ENCODE measurements at places on chromosomes 16 and 17. TPM values are rescaled to one million over a fixed set of nuclear protein-coding genes. Genes with fewer than 3 reads are reported as not detected.

FBXW10 gene
- 0.25 TPM for total RNA-seq

MFAP4 gene
- 205 TPM for total RNA-seq

USP43 gene
- total RNA-seq = 5.6 TPM

KRTAP1-5 gene
- not detected for total RNA-seq

KCNAB3 gene
- total RNA-seq = 2.7 TPM

CORO6 gene
- 23.6 TPM for total RNA-seq

ABCC1 gene
- 47.9 TPM for total RNA-seq

NPIPA5 gene
- 5.9 TPM for total RNA-seq

CHST4 gene
- not detected for total RNA-seq

FAAP100 gene
- 21.4 TPM for total RNA-seq

ZSCAN10 gene
- total RNA-seq = not detected

DNA sequence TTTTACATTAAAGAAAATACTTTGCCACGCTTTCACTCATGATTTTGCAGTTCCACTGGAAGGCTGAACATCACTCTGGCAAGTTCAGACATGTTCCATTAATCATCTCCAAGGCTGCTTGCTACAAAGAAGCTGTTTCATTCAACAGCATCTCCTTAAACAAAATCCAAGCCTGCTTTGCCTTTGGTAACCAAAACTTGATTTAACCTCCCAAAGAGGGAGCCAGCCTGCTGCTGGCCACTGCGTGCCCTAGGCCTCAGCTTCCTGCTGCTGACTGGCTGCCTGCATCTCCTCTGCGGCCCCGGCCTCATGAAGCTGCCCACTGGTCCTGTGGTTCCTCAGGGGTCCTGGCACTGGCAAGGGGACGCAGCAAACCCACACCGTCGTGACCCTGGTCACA, 31.8 kb downstream of the ANKRD11 start:
- no peak for DNase-seq
- no peak overlapping the region for H3K27ac ChIP-seq
- H3K36me3 ChIP-seq = no peaks in the 10 kb centered on the region
- peaks cover 72% of the 10 kb centered on the region for H3K4me1 ChIP-seq

DNA sequence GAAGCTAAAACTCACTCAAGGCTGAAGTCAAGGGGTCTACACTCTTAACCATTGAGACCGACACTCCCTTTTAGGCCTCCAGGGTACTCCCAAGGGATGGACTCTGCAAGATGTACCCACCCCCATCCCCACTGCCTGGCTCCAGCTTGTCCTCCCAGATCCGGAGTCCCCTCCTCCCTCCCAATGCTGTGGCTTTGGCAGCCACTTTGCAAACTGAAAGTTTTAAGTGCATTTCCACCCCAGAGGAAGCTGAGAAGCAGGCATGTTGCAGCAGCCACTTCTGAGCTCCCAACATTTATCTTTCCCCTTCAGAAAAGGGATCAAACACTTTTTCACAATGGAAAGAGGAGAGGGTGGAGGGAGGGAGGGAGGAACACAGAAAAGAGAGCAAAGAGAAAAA, 115.2 kb downstream of the COPRS start:
- no peak for DNase-seq
- peak overlapping the region; percentile 37 for H3K27ac ChIP-seq
- no peaks in the 10 kb centered on the region for H3K36me3 ChIP-seq

DNA sequence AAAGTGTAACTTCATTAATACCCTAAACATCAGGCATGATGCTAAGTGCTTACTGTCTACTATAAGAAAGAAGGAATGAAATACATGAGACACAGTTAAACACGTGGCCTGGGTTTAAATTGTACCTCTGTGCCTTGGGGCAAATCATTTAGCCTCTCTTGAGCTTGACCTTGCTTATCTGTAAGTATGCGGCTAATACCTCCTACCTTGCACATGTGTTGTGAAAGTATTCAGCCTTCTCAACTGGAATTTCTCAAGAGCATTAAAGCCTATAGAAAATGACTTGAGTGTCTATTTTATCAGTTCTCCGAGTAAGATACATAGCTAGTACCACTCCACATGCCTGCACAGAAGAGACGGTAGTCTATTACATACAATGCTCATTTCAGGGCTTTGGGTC, 10.8 kb downstream of the HEATR6 start:
- H3K27ac ChIP-seq = no peak overlapping the region
- DNase-seq = no peak

DNA sequence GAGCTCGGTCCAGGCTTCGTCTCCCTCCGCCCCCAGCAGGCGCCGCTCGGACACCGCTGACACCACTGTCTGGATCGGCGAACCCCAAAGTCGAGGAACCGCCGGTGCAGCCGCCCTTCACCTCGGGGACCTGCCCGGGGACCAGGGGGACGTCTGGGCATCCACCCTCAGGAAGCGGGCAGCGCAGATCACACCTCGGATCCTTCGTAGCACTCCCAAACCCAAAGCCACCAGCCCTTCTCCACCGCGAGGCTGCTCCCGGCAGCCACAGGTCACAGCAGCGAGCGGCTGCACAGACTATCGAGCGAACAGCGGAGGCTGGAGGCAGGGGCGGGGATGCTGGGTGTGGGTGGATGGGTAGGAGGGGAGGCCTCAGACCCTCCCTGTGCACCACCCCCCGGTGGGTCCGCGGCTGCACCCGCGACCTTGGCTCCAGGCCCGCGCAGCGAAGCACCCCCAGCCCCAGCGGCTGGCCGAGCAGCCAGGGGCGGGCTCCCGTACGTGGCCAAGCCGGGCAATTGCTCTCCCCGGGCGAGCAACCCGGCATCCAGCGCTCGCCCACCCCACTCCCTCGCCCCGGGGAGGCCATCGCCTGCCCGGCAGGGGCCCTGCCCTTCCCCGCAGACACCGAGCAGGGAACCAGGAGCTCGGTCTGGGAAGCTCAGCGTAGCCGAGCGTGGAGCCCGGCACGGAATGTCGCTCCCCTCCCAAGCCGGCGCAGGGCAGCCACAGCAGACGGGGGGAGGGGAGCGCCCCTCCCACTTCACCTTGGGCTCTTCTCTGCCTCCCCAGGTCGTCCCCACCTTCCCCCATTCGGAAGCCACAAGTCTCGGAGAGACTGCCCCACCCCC, 1.0 kb downstream of the SDK2 start:
- peaks cover 30% of the 10 kb centered on the region for H3K4me1 ChIP-seq
- no peaks in the 10 kb centered on the region for H3K36me3 ChIP-seq
- no peak for DNase-seq

- H3K27ac ChIP-seq = no peak overlapping the region
- no peaks in the 10 kb centered on the region for H3K36me3 ChIP-seq
- no peak for DNase-seq
- peaks cover 34% of the 10 kb centered on the region for H3K4me1 ChIP-seq
Observed at GRCh38 chr17:49997301-49997650, 2.3 kb upstream of the DLX3 start.

- DNase-seq = no peak
- no peaks in the 10 kb centered on the region for H3K36me3 ChIP-seq
- peaks cover 19% of the 10 kb centered on the region for H3K4me1 ChIP-seq
Observed at GRCh38 chr17:9056566-9056965, 35.3 kb downstream of the NTN1 start.

GRCh38 chr17:59361916-59362810, 30.7 kb downstream of the YPEL2 start:
- H3K4me3 ChIP-seq = no peak overlapping the region
- H3K4me1 ChIP-seq = peaks cover 75% of the 10 kb centered on the region
- no peaks in the 10 kb centered on the region for H3K36me3 ChIP-seq
- H3K27me3 ChIP-seq = no peaks in the 10 kb centered on the region

DNA sequence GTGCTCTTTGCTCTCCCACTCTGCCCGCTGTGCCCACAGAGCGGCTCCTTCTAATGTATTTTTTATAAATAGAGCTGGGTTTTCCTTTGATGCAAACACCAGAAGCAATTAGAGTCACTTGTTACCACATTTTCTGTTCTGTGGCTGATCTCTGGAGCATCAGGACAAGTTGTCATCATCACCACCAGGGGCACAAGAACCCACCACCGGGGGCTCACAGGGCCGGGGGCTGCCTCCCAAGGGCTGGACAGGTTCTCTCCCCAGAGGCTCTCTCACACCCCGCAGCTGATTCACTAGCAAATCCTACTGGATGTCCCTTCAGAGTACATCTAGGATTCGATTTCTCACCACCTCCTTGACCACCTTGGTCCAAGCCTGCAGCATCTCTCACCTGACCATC, 18.5 kb downstream of the C16orf82 start:
- H3K27me3 ChIP-seq = no peaks in the 10 kb centered on the region
- no peaks in the 10 kb centered on the region for H3K4me1 ChIP-seq
- DNase-seq = no peak
- H3K27ac ChIP-seq = no peak overlapping the region
- no peaks in the 10 kb centered on the region for H3K36me3 ChIP-seq
- no peak overlapping the region for H3K4me3 ChIP-seq

- H3K4me3 ChIP-seq = peak overlapping the region; percentile 80
- H3K27ac ChIP-seq = peak overlapping the region; percentile 96
- H3K27me3 ChIP-seq = no peaks in the 10 kb centered on the region
- peaks cover 100% of the 10 kb centered on the region for H3K4me1 ChIP-seq
Observed at GRCh38 chr17:40323391-40324381, 14.7 kb downstream of the RARA start.

- no peaks in the 10 kb centered on the region for H3K4me1 ChIP-seq
- H3K27me3 ChIP-seq = no peaks in the 10 kb centered on the region
- H3K27ac ChIP-seq = no peak overlapping the region
- H3K4me3 ChIP-seq = no peak overlapping the region
- no peaks in the 10 kb centered on the region for H3K36me3 ChIP-seq
Observed at GRCh38 chr17:48513666-48514455, 16.9 kb downstream of the HOXB1 start.

DNA sequence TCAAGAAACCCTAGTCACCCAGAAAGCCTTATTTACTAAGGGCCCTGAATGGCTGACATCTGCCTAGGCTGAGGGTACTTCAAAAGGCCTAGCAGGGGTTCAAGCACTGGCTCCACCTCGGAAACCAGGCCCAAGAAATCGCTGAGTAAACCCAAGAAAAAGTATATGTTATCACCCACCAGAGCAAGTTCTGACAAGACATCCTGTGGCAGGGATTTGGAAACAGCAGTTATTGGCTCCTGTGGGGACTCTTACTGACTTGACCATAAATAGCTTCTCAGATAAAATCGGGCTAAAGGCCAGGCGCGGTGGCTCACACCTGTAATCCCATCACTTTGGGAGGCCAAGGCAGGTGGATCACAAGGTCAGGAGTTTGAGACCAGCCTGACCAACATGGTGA, 12.2 kb downstream of the ATP6V0D1 start:
- no peaks in the 10 kb centered on the region for H3K27me3 ChIP-seq
- H3K36me3 ChIP-seq = no peaks in the 10 kb centered on the region
- peaks cover 56% of the 10 kb centered on the region for H3K4me1 ChIP-seq
- H3K27ac ChIP-seq = no peak overlapping the region

DNA sequence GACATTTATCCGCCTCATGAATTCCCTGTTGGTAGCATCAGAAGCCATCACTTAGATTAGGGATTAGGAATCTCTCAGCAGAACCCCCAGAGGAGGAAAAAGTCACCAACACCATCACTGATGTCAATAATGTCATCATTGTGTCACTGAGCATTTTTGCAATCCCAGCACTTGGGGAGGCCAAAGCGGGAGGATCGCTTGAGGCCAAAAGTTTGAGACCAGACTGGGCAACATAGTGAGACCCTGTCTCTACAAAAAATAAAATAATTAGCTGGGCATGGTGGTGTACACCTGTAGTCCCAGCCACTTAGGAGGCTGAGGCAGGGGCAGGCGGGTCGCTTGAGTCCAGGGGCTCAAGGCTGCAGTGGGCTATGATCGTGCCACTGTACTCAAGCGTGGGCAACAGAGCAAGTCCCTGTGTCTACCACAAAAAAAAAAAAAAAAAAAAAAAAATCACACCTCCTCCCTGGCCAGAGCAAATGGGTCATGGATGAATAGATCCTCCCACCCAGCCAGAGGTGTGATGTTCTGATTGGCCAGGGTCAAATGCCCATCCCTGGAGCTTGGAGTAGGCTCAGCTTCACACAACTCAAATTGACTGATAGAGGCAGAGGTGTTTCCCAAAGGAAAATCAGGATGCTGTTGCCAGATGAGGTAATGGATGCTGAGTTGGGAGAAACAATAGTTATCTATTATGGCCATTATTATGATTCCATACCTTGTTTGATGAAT, 31.6 kb downstream of the VWA3A start:
- H3K4me1 ChIP-seq = no peaks in the 10 kb centered on the region
- H3K4me3 ChIP-seq = no peak overlapping the region
- no peak overlapping the region for H3K27ac ChIP-seq
- H3K36me3 ChIP-seq = no peaks in the 10 kb centered on the region
- no peak for DNase-seq

GRCh38 chr17:1362964-1363363, 37.1 kb downstream of the YWHAE start:
- no peak for DNase-seq

GRCh38 chr17:17179371-17179827, 26.7 kb downstream of the PLD6 start:
- no peak for DNase-seq
- H3K4me1 ChIP-seq = peaks cover 7% of the 10 kb centered on the region
- no peak overlapping the region for H3K27ac ChIP-seq
- H3K4me3 ChIP-seq = no peak overlapping the region
- H3K36me3 ChIP-seq = peaks cover 98% of the 10 kb centered on the region

DNA sequence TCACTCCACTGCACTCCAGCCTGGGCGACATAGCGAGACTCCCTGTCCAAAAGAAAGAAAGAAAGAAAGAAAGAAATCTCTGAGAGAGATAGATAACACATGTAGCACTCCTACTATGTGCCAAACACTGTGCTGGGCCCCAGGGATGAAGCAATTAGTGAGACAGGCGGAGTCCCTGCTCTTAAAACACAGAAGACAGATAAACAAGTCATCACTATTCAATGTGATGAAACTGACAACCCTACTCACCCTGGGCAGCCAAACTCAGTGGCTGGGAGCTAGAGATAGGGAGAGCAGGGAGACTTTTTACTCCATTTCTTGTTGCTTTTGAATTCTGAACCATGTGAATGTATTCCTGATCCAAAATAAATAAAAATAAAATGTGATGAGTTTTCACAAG, 35.2 kb upstream of the GOSR2 start:
- DNase-seq = no peak
- H3K4me1 ChIP-seq = no peaks in the 10 kb centered on the region
- H3K27me3 ChIP-seq = no peaks in the 10 kb centered on the region
- no peaks in the 10 kb centered on the region for H3K36me3 ChIP-seq
- H3K4me3 ChIP-seq = no peak overlapping the region

- peaks cover 76% of the 10 kb centered on the region for H3K4me1 ChIP-seq
- peaks cover 49% of the 10 kb centered on the region for H3K27me3 ChIP-seq
- DNase-seq = no peak
Observed at GRCh38 chr17:79800325-79801155, 3.7 kb upstream of the CBX8 start.

- H3K4me1 ChIP-seq = no peaks in the 10 kb centered on the region
- no peaks in the 10 kb centered on the region for H3K27me3 ChIP-seq
- no peaks in the 10 kb centered on the region for H3K36me3 ChIP-seq
- DNase-seq = no peak
Observed at GRCh38 chr16:8632675-8633182, 11.2 kb downstream of the METTL22 start.

DNA sequence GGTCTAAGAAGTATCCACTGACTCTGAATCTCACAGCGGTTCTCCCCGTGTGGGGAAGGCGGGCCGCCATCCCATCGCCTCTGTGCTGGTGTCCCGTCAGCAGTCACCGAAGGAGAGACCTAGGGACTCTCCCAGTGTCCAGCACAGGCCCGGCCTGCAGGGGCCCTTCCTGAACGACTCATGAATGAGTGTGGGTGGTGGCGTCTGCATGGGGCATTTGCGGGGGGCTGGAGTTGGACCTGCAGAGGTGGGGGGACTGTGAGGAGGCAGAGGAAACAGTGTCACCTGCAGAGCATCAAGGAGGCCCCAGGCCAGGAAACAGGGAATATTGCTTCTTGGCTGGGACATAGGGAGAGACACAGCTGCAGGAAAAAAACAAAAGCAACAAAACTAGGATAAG, 10.3 kb downstream of the KCNG4 start:
- H3K27me3 ChIP-seq = no peaks in the 10 kb centered on the region
- DNase-seq = no peak
- peaks cover 5% of the 10 kb centered on the region for H3K4me1 ChIP-seq
- no peak overlapping the region for H3K4me3 ChIP-seq
- H3K27ac ChIP-seq = no peak overlapping the region
